ENCODE measurements at places on chromosomes 2 and 18.

DNA sequence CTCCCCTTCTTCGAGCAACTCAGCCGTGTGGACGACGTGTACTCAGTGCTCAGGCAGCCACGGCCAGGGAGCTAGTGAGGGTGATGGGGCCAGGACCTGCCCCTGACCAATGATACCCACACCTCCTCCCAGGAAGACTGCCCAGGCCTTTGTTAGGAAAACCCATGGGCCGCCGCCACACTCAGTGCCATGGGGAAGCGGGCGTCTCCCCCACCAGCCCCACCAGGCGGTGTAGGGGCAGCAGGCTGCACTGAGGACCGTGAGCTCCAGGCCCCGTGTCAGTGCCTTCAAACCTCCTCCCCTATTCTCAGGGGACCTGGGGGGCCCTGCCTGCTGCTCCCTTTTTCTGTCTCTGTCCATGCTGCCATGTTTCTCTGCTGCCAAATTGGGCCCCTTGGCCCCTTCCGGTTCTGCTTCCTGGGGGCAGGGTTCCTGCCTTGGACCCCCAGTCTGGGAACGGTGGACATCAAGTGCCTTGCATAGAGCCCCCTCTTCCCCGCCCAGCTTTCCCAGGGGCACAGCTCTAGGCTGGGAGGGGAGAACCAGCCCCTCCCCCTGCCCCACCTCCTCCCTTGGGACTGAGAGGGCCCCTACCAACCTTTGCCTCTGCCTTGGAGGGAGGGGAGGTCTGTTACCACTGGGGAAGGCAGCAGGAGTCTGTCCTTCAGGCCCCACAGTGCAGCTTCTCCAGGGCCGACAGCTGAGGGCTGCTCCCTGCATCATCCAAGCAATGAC lies 4.8 kb downstream of the CTDSP1 start:
- DNase-seq: no peak

GRCh38 chr2:66897691-66898150 lies 462.8 kb downstream of the MEIS1 start:
- no peak for DNase-seq

- no peak for DNase-seq
Observed at GRCh38 chr18:61742565-61743429, 150.0 kb downstream of the RNF152 start.

- DNase-seq: no peak
Observed at GRCh38 chr2:3659447-3660432, 1.7 kb downstream of the ALLC start.

GRCh38 chr18:77223653-77224052 lies 26.0 kb upstream of the GALR1 start:
- no peak for DNase-seq

GRCh38 chr2:222780051-222780450 lies 80.8 kb upstream of the ACSL3 start:
- DNase-seq: no peak

GRCh38 chr2:231433990-231434389 lies 30.3 kb downstream of the NCL start:
- DNase-seq: no peak

- no peak for DNase-seq
Observed at GRCh38 chr2:29751390-29751789, 170.0 kb downstream of the ALK start.

GRCh38 chr18:35495536-35496314 lies 2.0 kb downstream of the INO80C start:
- DNase-seq: no peak

- no peak for DNase-seq
Observed at GRCh38 chr18:54532222-54532621, 58.8 kb upstream of the DYNAP start.

DNA sequence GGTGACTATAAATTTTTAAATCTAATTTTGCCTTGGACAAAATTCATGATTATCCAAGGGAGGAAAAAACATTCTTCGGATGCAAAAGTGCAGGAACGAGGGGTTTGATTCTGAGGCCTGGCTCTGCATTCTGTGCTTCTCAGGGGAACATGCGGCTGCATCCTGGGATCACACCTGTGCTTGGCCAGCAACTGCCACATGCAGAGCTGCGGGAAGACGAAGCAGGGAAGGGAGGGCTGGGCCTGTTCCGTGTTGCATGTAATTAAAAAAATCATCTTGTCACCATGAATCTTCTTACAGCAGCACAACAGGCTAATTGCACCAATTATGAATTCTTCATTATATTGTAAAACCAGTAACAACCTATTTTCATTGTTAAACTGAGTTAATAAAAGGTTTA lies 158.0 kb upstream of the ALKAL2 start:
- DNase-seq: no peak

- DNase-seq: no peak
Observed at GRCh38 chr2:159326569-159327255, 40.2 kb upstream of the WDSUB1 start.

DNA sequence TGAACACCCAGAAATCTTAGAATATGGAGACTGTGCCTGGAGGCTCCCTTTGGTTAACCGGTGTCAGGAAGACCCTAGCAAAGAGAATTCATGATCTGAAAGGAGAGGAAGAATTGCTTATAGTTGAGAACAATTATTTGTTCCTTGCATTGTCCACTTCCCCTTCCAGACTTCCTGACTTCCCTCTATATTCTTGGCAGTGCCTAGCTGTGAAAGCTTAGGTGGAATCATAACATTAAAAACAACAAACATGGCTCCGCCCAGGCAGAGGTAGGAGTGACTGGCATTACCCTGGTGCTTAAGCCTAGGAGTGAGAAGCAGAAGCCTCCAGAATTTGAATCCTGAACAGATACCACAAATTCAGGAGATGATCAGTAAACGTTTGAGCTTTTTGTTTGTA lies 1.9 kb downstream of the TTL start:
- no peak for DNase-seq

GRCh38 chr2:197181491-197181890 lies 129.1 kb downstream of the ANKRD44 start:
- DNase-seq: no peak

- no peak for DNase-seq
Observed at GRCh38 chr2:160061533-160061932, 882 bp downstream of the PLA2R1 start.

GRCh38 chr2:178119179-178119922 lies 7.1 kb downstream of the RBM45 start:
- no peak for DNase-seq

- DNase-seq: no peak
Observed at GRCh38 chr18:10410472-10411308, 43.7 kb upstream of the APCDD1 start.

Data from activated CD4-positive, alpha-beta T cell treated with anti-CD3 and anti-CD28 coated beads, Interleukin-2, amount 50 U/mL, for 1 hour (primary cell).